Thoracic aorta endothelial cell (primary cell): ENCODE measurements at places on chromosomes 4 and X. TPM values are rescaled to one million over a fixed set of nuclear protein-coding genes. Genes with fewer than 3 reads are reported as not detected.

GPR50 gene
- not detected in 2 replicates for total RNA-seq

NWD2 gene
- not detected in 2 replicates for total RNA-seq

XAGE2 gene
- not detected in 2 replicates for total RNA-seq

RBM10 gene
- total RNA-seq = 50.8 and 58.4 TPM in 2 replicates

CXCL10 gene
- not detected in 2 replicates for total RNA-seq

UGT2A1 gene
- total RNA-seq = 0.50 and 0.93 TPM in 2 replicates

TBX22 gene
- total RNA-seq = not detected in 2 replicates

MTNR1A gene
- not detected in 2 replicates for total RNA-seq

SLC4A4 gene
- total RNA-seq = 0.13 and 0.29 TPM in 2 replicates
